Transverse colon (tissue), 4 donors: ENCODE measurements at places on chromosomes 4 and X.

- no peak for DNase-seq
Measured at GRCh38 chrX:54820737-54821136, 13.2 kb downstream of the MAGED2 start.

DNA sequence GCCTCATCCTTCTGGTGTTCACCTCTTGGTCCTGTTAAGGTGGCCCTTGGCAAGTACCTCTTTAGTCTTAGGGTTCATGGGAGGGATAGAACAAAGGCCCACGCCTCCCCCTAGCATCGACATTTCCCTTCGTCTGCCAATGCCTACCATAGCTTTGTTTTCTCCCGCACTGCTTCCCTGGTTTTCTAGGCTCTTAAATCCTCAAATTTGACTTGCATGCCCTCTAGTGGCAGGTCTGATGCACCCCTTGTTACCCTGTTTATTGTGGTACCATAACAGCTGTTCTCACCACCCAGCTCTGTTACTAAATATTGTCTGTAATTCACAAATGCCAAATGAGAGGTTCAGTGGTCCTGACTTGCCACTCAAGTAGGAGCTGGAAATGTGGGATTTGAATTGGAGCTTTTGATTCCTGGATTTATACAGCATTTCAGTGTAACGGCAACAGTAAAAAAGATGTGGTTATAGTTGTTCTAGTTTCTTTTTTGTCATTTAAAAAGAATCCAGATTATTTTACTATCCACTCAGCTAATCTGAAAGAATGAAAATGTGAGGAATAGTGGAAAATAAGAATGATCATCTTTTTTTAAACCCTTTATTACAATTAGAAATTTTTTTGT is 100.1 kb downstream of the REPS2 start:
- peak; percentile 67 for DNase-seq

- no peak for DNase-seq
Measured at GRCh38 chr4:73844345-73844744, 7.9 kb downstream of the CXCL6 start.

DNA sequence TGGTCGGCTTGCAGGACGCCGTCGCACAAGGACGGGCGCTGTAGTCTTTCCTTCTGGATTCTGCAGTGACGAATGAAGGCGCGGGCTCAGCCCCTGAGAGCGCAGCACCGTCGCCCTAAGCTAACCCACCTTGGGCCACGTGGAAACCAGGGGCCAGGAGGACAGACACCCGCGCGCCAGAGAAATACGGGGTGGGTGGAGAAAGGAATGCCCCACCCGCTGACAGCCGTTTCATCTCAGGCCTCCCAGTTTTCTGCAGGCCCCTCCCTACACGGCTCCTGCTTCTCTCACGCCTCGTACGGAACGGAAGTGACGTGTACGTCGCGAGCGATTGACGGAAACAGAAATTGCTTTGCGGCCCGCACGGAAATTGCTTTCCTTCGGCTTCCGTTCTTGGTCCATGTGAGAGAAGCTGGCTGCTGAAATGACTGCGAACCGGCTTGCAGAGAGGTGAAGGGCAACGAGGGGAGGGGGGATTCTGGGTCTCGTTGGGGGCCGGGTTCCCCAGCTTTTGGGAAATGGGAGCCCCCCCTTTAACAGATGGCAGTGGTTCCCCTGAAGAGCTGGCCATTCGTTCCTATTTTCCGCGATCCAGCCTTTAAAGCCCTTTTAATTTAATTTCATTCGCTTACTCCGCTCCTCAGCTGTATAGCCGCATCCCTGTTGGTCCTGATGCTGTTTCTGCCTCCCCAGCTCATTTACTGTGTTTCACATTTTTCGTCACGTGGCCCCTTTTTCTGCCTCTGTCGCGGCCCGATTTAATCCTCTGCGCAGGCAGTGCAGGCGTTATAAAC is at the start of gene UTP14A:
Gene UTP14A, plus strand, starts transcription at position 378 of the 794 bp plus-strand sequence. Its CDS starts 47 bp downstream, at position 425.
- DNase-seq: peak; percentile 90
